ENCODE measurements at places on chromosomes 16 and 17.

DNA sequence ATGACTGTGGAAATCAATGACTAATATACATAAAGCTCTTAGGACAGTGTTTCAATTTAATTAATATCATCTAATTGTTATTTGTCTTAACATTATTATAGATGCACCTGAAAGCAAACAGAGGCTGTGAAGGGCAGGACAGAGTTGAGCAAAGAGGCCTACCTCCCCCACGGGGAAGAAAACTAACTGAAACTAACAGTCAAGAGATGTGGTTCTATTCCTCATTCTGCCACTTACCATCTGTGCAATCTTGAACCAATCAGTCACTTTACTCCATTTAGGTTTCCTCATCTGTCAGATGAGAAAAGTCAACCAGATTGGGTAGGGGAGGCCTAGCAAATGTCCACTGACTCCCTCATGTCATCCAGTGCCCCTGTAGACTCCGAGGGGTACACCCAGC is 59.1 kb downstream of the C17orf67 start:
- DNase-seq = no peak

DNA sequence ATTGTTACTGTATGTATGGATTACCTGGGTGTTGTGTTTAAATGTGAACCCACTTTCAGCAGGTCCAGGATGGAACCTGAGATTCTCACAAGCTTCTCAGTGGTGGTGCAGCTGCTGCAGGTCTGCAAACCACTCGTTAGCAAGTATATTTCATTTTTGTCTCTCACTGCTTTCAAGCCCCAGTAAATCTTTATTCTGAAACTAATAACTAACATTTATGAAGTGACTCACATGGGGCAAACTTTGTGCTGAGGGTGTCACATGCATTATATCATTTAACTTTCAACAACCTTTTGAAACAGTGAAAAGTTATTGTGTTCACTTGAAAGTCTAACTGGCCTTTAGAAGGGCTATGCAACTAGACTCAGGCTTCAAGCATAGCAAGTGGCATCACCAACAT is 98.9 kb upstream of the DYNLRB2 start:
- DNase-seq = no peak

DNA sequence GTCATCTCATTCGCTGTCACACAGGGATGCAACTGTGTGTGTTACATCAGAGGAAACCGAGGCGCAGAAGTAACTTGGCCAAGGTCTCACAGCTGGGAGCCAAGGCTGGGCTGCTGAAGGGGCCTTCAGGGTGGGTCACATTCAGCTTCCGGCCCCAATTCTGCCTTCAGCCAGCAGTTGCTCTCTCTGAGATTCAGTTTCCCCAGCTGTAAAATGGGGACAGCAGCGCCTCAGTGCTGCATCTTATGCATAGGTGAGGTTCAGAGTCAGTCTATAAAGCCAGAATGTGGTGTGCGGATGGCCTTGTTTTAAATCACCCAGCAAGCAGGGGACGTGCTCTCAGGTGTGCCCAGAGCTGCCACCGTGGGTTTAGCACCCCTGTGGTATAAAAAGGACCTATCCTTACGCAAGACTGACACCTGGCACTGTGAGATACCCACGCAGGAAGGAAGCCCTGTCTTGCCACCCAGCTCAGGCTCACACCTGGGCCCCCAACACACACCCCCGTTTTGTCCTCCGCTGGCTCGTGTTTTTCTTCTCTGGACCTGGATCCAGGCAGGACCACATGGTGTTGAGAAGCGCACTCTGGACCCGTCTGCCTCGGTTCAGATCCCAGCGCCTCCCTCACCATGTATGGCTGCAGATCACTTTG is 94.6 kb upstream of the GSE1 start:
- no peak for DNase-seq

DNA sequence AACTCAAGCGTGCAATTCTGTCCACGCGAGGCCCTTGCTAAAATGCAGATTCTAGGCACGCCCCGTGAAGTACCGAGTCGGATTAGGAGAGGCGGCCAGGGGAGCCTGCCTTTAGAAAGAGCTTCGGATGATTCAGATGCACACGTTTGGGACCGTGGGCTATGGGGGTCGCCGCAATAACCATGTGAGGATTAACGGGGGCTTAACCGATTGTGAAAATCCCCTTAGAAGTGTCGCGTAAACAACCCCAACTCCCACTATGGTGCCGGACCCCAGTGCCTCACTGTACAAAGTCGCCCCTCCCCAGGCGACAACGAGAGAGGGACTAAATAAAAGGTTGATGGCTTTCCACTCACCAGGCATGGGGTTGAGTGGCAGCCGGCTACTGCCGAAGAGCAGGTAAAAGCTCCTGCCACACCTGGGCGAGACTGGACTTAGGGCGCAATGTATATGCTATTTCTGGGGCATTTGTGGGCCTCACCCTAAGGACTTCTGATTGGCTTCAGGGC is 635 bp upstream of the SP2 start:
- DNase-seq = peak; percentile 21

GRCh38 chr17:55320594-55321426 is 56.0 kb downstream of the HLF start:
- DNase-seq = no peak

DNA sequence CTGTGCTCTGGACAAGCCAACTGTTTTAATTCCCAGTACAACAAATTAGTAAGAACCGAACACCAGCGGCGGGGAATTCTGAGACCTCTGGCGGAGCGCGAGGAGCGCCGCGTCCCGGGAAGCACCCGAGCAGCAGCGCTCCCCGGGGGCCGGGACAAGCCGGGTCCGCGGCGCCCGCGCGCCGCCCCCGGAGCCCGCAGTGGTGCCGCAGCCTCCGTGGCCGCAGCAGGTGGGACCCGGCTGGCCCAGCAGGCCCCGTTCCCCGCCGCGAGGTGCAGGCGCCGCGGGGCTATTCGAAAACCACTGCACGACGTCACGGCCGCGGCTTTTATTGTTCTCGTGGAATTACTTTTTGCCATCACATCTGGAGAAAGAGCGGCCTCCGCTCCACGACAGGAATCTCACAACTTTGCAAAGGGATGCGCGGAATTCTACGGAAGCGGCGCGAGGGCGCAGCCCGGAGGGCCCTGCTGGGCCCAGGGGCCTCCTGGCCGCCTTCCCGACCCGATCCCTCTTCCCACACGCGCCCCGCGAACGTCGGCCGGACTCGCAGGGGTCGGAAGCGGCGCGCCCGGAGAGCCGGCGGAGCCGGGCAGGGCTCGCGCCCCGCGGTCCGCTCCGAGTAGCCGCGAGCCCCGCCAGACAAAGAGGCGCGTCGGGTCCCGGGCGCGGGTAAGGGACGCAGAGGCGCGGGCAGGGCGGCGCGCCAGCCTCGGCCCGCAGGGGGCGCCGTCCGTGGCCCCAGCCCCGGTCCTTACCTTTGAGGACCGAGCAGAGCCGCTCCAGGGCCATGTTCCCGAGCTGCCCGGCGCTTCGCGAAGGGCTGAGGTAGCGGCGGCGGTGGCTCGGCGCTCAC is 696 bp downstream of the NETO2 start:
- DNase-seq = peak; percentile 78

DNA sequence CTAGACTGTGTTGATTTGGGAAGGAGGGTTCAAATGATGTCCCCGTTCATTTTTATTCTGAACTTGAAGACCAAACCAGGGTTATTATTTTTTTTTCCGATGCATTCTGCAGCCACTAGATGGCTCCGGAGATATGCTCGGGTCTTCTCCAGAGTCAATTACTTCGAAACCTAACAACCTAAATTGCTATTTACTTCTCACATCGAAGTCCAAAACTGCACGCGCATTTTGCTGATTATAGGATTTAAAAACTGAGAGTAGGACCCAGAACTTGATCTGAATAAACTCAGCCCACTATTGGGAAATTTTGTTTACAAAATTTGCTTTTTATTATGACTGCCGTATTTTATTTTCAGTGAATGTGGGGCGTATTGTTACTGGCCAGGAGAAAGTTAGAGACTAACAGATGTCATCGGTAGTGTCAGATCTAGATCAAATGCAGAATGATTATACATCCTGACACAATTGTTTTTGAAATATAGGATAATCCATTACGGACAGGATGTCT is 263.8 kb downstream of the HS3ST3A1 start:
- DNase-seq = peak; percentile 74

DNA sequence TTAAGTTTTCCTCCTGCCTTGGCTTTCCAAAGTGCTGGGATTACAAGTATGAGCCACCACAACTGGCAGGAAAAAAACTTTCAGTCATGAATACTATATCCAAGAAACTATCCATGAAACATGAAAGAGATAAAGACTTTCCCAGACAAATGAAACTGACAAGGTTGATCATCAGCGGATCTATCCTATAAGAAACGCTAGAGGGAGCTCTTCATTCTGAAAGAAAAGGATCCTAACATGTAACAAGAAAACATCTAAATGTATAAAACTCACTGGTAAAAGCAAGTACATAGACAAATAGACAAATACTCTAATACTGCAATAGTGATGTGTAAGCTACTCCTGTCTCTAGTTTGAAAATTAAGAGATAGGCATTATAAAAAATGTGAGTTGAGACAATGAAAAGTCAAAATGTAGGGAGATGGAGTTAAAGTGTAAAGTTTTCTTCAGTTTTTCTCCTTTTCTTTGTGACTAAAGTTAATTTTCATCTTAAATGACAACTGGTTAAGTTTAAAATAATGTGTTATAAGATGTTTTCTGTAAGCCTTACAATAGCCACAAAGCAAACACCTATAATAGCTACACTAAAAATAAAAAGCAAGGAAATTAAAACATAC is 79.6 kb upstream of the TEKT1 start:
- peak; percentile 44 for DNase-seq

GRCh38 chr16:56742030-56742984 is 12.4 kb downstream of the NUP93 start:
- DNase-seq = peak; percentile 89

DNA sequence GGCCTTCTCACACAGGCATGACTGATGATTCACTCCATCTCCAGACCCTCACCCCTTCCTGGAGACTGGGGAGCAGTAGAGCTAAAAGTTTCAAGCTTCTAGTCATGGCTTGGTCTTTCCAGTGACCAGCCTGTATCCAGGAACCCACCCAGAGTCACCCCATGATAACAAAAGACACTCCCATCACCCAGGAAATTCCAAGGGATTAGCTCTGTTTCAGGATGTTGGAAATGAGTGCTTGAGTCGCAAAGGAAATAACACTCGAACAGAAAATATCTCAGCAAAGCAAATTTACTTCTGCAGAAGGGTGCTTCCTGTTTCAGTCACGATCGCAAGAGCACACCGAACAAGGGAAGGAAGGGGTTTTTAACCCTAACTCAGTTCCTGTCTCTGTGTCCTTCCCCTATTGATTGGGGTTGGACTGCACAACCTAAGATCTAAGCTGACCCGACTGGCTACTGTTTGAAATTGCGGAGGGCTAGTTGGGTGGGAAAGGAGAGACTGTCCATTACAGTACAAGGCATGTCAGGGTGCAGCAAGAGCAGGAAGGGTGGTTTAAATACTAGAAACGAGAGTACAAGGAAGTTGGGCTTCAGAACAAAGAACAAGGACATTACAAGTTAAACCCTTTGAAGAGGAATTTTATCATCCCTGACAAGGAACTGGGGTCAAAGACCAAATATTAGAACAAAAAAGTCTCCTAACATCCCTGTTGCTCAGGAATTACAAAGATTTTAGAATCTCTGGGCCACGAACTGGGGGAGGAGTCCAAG is 224.4 kb upstream of the CACNG5 start:
- no peak for DNase-seq

- DNase-seq = no peak
Observed at GRCh38 chr16:57470711-57471110, 8.2 kb downstream of the POLR2C start.

- DNase-seq = no peak
Observed at GRCh38 chr17:3887804-3888203, 5.0 kb downstream of the CAMKK1 start.

GRCh38 chr17:72754513-72754912 is 338.0 kb downstream of the SLC39A11 start:
- DNase-seq = peak; percentile 3

GRCh38 chr17:80043963-80044362 is 7.5 kb downstream of the CCDC40 start:
- DNase-seq = no peak

DNA sequence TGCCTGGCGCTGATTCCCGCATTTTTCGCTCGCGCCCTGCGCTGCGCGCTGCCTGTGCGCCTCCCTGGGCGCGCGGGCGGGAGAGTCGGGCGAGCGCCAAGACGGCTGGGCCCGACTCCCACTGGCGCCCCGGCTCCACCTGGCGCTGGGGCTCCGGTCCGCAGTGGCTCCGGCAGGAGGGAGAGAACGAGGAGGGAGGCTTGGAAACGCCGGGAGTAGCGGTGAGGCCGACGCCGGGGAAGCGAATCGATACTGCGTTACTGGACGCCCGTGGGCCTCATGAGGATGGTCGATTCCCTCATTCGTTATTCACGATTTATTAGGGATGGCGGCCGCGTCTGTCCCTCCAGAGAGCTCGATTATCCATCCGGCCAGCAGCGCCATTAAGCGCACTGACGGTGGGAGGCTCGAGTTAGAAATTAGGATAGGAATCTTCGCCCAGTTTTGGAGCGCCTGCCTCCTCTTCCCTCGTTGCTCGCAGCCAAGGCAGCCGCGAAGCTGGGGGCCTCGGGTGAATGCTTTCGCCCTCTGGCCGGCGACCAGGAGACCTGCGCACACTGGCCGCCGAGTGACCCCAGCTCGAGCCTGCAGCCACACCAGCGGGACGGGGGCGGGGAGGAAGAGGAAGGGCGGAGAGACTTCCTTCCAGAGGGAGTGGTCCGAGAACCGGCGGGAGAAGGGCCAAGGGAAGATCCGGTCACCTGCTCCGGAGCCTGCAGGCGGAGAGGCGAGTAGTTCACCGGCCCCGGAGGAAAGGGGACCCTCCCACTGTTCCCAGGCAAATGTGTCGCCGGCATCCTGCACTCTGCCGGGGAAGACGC is 1.3 kb upstream of the PCGF2 start:
- peak; percentile 89 for DNase-seq

DNA sequence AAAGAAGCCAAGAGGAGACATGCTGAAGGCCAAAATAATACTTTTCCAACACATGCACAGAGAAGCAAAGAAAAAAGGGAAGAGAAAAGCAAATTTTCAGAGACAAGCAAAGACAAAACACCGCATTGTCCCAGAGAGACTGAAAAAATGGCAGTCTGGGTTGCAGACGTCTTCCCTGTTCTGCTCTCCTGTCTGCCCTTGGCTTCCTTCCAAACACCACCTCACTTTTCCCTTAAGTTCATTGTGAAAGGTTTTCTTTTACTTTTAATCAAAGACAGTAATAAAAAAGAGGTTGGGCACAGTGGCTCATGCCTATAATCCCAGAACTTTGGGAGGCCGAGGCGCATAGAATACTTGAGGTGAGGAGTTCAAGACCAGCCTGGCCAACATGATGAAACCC is 21.2 kb upstream of the VAT1L start:
- DNase-seq = no peak

- peak; percentile 20 for DNase-seq
Observed at GRCh38 chr16:28321700-28322411, 29.5 kb downstream of the SBK1 start.

DNA sequence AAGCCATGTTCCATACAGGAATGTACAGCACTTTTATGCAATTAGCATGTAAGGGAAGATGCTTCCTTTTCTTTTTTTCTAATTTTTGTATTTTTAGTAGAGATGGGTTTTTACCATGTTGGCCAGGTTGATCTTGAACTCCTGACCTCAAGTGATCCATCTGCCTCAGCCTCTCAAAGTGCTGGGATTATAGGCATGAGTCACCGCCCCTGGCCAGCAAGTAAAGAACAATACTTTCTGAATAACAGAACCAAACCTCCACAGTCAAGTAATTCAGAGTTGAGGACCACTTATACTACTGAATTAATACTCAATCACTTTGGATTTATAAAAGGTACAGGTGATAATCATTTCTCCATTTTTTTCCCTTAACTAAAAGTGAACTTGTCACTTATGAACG is 13.0 kb downstream of the C16orf87 start:
- peak; percentile 54 for DNase-seq

- no peak for DNase-seq
Observed at GRCh38 chr17:55314784-55315491, 50.2 kb downstream of the HLF start.

All from EL (cell line).